AG08395 (cell line): ENCODE measurements at places on chromosomes 1 and 21.

DNA sequence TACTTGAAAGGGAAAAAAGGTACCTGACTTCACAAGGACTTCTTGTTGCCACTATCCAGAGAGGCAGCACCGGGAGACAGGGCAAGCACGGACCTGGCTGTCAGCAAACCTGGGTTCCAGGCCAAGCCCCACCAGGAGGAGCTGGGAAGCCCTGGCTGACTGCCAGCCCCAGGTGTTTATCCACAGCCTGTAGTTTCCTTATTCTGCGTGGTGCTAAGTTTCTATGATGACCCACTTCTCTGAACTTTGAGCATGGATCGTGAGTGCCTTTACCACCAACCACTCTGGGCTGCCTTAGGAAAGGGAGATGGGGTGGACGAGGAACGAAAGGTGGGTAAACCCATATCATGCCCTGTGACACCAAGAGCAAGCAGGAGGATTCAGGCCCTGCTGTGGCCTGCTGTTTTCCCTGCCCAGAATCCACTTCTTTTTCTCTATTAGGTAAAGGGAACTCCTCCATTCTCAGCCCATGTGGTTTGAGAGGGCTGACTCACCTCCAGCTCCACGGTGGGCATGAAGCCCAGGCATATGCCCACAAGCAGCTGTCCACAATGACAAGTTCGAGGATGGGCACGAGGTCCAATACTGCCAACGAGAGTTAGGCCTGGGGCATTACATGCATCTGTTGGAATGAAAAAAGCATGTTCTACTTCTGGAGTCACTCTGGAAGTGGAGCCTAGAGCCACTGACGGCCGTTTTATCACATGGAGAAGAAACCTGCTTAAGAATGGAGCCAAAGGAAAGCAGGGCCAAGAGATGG lies 20.3 kb downstream of the TSPAN2 start:
- peak; percentile 62 for DNase-seq

DNA sequence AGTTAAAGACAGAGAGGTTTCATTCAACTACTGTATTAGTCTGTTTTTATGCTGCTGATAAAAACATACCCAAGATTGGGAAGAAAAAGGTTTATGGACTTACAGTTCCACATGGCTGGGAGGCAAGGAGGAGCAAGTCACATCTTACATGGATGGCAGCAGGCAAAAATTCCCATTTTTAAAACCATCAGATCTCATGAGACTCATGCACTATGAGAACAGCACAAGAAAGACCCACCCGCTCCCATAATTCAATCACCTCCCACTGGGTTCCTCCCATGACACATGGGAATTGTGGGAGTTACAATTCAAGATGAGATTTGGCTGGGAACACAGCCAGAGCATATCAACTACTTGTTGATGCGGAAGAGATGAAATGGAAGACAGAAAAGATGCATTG lies 9.2 kb downstream of the GPR161 start:
- DNase-seq = no peak

DNA sequence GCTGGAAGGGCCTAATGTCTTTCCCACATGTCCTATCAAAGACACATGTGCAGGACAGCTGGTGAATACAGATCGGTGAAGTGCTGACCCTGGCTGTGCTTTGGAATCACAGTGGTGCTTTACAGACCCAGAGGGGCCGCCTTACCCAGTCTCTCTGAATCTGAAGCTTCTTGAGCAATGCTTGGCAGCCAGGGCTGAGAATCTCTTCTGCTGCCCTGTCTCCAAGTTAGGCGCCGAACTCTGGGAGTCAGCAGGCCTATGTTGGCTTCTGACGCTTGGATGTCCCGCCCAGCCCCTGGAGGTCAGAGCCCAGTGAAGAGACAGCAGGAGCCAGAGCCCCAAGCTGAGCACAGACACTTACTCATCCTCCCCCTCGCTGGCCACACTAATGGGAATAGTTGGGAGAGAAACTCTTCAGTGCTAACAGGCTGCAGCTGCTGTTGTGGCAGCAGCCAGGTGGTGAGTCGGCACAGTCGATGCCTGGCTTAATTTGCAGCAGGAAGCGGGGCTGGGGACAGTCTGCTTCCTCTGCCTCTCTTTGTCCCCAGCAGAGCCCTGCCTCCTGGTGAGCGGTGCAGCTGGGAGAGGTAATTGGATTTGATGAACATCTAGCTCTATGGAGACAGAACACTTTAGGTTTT lies 68.1 kb downstream of the URB2 start:
- DNase-seq = peak; percentile 58

DNA sequence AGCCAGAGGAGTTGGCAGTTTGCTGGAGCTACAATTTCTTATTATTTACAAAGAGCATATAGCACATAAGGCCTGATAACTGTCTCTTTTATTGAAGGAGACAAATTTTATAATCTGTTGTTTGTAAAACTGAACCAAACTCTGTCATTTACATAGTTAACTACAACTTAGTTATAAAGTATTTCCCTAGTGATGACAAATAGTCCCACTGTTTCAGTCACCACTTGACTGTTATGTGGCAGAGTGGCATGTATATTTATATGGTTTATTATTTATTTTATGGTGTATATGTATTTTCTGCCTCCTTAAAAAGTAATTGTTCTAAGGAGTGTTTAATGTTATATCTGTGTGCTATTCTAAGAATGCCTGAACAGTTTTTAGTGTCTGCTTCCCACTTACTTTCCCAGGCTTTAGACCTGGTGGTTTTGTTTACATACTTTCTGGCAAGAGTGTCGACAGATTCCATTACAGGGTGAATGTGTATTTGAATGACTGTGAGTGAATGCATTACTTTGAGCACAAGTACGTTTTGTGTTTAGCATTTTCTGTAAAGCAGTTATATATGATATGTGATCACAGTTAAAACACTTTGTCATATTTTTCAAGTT lies 10.0 kb downstream of the TSEN15 start:
- no peak for DNase-seq

- DNase-seq = no peak
Measured at GRCh38 chr1:119371815-119372214, 3.2 kb downstream of the HAO2 start.

DNA sequence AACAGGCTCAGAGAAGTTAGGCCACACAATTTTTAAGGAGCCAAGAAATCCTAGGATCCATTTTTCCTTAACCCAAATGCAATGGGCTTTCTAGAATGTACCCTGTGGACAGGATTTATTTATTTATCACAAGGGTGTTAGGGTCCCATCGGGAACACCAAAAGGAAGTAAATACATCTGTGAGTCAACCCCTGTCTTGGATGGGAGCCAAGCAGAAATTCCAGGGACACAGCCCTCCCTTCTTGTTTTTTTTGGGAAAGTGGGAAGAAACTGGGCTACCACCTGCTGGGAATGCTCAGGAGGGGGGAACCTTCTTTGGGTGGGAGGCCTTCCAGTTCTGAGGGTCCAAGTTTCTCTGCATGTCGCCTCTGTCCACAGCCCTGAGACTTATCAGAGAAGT lies 1.3 kb downstream of the CRNN start:
- DNase-seq = no peak

DNA sequence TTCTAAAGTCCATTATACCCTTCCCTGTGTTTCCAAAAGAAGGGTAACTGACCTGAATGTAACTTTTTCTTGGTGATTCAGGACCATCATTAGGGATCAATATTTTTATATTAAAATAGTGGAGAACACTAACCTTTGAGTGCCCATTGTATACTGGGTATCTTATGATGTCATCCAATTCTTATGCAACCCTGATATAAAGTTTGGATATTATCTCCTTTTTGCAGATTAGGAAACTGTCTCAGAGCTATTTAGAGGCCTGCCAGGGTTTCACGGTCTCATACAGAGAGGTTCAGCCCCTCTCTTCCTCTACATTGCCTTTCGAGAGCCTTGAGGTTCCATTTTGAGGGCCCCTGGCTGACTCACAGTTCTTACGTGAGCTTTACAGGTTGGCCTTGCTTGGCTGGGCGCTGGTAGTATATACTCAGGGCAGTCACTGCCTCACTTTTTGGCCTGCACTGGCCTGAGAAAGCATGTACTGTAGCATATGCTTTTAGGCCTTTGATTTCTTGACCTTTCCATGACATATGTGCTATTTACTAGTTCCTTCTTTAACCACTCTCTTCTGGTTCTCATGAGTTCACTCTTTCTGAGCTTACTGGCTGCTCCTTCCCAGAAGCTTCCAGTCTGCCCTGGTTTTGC lies 15.7 kb upstream of the FOXO6 start:
- DNase-seq = no peak

- DNase-seq = no peak
Measured at GRCh38 chr1:201153474-201154388, 543 bp downstream of the TMEM9 start.

DNA sequence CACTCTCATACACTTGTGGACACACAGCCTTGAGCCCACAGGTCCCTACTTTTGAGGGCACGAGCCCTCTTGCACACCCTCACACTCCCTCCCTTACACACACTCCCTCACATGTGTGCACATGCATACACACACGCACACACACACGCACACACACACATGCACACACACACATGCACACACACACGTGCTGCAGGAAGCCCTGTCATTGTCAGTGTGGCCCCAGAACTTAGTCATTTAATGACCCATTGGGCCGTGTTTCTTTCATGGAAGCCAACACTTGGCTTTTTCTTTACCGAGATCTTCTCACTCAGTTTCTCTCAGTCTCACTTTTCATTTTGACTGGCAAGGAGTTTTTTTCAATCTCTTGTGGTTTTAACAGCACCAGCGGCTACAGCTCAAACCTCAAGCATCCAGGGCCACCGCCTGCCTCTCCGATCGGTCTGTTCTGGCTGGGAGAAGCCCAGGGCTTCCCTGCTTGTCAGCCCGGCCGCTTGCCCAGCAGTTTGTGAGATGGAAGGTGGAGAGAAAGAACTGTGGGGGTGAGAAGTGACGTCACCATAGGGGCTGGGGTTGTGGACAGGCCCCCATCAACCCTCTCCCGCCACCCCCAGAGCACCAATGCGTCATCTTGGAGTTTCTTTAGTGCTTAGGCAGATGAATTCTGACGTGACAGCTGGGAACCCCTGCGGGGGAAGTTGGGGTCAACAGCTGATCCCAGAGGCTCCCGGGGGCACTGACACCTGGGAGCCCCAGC lies 15.8 kb upstream of the TNFRSF8 start:
- DNase-seq = no peak
